RWPE1 (cell line): ENCODE measurements at places on chromosomes 16 and 17.

DNA sequence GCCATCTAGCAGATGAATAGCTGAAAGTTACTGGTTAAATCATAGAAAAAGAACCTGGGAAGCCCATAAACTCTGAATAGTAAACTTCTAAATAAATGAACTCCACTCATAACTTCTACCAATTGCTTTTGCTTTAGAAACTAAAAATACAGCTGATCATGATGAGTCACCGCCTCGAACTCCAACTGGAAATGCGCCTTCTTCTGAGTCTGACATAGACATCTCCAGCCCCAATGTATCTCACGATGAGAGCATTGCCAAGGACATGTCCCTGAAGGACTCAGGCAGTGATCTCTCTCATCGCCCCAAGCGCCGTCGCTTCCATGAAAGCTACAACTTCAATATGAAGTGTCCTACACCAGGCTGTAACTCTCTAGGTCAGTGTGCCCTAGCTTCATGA, 9.7 kb downstream of the KAT7 start:
- DNase-seq: no peak

GRCh38 chr16:27462200-27462845, 60.3 kb downstream of the IL21R start:
- no peak for DNase-seq

- DNase-seq: no peak
These were observed 215.3 kb upstream of the SOX9 start for GRCh38 chr17:71905376-71906031.

DNA sequence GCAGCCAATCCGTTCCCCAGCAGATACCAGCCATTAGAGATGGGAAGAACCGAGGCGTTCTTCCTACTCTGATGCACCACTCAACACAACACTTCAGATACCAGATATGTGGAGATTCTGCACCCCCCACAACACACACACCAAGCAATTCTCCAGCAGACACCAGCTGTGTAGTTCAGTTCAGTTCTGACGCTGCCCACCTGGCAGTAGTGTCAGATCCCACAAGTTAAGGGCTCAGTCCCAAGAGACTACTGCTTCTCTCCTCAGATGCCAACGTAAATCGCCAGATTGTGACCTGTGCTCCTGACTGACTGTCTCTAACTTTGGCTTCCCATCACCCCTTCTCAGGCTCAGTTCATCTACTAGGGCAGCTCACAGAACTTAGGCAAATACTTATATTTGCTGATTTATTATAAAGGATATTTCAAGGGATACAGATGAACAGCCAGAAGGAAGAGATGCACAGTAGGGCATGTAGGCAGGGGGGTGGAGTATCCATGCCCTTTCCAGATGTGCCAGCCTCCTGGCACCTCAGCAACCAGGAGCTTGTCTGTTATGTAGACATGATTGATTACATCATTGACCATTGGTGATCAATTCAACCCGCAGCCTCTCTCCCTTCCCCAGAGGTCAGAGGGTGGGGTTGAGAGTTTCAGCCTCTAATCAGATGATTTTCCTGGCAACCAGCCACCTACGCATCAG, 110.6 kb downstream of the PRKCA start:
- no peak for DNase-seq

GRCh38 chr17:76262732-76263344, 2.3 kb upstream of the UBALD2 start:
- no peak for DNase-seq

GRCh38 chr17:181245-182049, at the start of gene DOC2B:
Gene DOC2B, minus strand, starts transcription at chr17:181650. Its CDS starts 171 bp downstream, at chr17:181479.
- peak; percentile 59 for DNase-seq

- DNase-seq: no peak
These were observed 68.5 kb downstream of the RPA1 start for GRCh38 chr17:1898332-1898731.

DNA sequence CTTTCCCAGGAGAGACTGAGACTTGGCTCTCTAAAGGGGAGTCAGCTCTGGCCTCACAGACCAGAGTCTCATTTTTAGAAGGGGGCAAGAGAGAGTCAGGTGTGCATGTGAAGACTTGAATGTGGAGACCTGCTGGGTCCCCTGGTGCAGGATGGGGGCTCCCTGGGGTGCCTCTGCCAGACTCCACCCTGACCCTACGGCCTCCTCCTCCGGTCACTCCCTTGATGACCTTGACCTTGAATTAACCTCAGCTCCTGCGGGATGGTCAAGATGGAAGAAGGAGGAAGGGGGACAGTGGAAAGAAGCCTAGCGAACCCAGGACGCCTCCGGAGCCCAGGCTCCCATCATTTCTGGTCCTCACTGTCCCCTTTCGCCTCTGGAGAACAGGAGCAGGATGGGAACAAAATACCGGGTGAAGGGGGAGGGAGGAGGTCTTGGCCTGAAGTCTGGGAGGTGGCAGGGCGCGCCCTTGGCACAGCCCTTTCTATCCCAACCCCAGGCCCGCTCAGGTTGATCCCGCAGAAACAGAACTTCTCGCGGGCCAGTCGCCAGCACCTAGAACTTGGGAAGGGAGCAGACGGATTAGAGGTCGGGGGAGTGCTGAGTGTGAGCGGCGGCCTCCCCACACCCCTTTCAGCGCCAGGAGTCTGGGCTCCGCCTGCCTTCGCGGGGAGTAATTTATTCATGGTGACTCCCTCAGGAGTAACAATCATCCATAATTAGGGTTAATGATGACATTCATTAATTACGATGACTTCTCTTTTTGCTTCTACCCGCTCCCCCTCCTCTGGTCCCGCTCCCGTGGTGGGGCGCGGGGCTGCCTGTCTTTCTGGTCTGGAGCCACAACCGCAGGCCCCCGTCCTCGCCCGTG, 1.6 kb downstream of the STAC2 start:
- DNase-seq: no peak

DNA sequence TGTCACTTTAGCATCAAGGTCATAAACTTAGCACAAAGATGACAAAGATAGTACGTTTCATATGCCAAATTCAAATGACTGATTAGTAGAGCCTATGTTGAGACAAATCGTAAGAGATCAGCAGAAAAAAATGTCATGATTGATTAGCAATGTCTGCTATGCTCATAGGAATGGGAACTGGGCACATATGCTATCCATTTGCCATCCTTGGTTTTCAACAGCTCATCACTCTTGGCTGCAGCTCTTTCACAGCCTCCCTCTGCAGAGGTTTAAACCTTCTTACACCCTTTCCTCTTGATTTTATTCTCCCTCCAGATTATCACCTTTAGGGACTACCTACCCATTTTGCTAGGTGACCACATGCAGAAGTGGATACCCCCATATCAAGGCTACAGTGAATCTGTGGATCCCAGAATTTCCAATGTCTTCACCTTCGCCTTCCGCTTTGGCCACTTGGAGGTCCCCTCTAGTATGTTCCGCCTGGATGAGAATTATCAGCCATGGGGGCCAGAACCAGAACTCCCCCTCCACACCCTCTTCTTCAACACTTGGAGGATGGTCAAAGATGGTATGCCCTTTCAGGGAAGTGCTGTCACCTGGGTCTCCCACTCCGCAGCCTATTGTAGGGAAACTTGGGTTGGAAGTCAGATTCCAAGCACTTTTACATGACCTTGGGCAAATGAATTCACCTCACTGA, 16.2 kb downstream of the MPO start:
- no peak for DNase-seq

DNA sequence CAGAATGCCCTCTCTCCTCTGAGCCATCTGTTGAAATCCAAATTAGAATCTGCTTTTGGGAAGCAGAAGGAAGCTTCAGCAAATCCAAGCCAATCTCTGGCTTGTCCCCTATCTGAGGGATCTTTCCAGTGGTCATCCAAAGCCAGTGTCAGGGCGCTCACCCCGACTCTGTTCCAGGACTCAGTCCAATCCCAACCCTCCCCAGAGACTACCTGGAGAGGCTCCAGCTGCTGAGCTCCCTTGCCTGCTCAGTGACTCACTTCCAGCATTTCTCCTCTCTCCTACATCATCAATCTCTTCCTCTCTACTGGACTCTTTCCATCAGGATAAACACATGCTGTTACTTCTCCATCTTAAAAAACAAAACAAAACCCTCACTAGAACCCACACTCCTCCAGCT, 2.4 kb downstream of the MATCAP1 start:
- no peak for DNase-seq

DNA sequence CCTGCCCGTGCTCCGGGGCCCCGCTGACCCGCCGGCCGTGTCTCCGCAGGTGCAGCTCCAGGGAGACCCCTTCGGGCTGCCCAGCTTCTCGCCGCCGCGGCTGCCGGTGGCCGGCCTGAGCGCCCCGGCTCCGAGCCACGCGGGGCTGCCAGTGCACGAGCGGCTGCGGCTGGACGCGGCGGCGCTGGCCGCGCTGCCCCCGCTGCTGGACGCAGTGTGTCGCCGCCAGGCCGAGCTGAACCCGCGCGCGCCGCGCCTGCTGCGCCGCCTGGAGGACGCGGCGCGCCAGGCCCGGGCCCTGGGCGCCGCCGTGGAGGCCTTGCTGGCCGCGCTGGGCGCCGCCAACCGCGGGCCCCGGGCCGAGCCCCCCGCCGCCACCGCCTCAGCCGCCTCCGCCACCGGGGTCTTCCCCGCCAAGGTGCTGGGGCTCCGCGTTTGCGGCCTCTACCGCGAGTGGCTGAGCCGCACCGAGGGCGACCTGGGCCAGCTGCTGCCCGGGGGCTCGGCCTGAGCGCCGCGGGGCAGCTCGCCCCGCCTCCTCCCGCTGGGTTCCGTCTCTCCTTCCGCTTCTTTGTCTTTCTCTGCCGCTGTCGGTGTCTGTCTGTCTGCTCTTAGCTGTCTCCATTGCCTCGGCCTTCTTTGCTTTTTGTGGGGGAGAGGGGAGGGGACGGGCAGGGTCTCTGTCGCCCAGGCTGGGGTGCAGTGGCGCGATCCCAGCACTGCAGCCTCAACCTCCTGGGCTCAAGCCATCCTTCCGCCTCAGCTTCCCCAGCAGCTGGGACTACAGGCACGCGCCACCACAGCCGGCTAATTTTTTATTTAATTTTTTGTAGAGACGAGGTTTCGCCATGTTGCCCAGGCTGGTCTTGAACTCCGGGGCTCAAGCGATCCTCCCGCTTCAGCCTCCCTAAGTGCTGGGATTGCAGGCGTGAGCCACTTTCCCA, 5.9 kb downstream of the CTF1 start:
- DNase-seq: peak; percentile 57

DNA sequence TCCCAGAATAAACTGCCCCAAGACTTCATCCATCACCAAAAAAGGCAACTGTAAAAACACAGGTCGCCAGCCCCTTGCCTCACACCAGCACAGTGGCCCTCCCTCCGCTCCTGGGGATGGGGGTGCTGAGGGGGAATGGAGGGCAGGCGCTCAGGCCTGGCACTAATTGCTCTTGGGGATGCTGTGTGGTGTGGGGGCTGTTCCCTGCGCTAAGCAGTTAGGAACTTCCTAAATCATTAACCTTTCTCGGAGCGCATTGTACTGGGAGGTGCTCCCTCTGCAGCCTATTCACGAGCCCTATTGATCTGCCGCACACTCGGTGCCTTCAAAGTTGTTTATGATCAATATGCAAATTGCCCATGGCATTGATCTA, 199.9 kb downstream of the ZFHX3 start:
- DNase-seq: no peak

DNA sequence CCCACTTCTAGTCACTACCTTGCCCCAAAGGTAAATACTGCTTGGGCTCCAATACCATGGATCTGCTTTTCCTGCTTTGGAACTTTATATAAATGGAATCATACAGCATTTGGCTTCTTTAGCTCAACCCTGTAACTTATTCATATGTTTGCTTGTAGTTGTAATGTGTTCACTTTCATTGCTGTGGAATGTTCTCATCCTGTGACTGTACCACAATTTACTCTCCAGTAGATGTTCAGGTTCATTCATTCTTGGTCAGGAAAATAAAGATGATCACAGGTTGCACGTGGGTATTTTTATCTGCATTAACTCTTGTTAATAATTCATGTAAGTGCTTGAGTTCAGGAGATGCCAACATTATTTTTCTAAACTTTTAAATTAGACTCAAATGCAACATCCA, 6.7 kb upstream of the BEAN1 start:
- DNase-seq: no peak

DNA sequence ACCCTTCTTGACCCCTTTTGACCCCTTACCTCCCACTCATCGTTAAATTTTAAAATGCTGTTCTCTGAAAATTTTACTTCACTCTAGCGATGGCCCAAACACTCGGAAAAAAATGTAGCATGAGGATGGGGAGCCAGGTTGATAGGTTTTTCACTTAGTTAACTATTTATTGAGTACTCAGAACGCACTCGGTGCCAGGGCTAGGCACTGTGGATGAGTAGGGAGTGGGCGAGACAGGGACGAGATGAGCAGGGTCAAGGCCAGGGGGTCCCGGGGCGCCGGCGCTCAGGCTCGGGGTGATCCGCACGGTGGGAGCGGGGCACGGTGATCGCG, 392 bp downstream of the ZSCAN32 start:
- no peak for DNase-seq

DNA sequence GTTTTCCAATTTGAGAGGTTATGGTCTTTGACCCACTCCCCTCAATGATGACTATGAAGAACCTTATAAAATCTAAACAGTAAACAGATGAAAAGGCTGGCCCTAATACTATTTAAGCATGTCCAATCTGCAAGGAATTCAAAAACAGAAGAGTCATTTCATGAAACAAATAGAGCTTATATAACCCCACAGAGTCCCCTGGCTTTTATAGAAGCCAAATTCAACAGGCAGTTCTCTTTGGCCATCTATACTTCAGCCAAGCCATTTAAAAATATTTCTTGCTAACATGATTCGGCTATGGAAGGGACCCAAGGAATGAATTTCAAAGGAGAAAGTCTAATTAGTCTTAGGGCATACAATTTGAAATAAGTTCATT, 43.4 kb downstream of the SPOP start:
- no peak for DNase-seq

- peak; percentile 15 for DNase-seq
These were observed 264.5 kb downstream of the PMP22 start for GRCh38 chr17:15000661-15001060.

DNA sequence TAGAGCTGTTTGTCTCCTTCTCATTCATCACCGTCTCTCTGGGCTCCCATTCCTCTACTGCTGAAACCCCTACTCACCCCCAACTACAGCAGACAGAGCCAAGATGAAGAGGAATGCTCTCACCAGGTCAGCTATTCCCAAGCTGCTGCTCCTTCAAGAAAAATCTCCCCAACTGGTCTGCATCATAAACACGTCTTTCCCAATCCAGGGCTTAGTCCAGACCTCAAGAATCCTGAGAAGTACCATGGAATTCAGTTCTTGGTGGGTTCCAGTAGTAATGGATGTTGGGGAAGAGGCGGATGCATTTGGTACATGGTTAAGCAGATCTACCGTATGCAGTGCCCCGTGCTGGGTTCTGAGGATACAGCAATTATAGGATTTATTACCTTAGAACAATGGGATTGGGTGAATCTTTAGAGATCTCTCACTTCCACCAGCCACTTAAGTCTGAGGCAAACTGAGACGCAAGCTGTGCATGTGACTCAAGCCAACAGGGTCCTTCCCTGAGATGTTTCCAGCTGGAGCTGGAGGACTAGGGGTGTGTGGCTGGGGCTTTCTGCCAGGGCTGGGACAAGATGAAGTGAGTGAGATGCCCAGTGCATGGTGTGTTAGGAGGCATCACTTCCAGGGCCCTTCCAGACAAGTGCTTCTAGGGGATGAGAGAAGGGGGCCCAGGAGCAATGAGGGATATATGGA, 232.7 kb upstream of the CDH5 start:
- no peak for DNase-seq
